ENCODE measurements at places on chromosomes 7 and 10. TPM values are rescaled to one million over a fixed set of nuclear protein-coding genes. Genes with fewer than 3 reads are reported as not detected.

Gene ACTL6B
- total RNA-seq = not detected

Gene GIMAP2
- not detected for total RNA-seq

Gene SDK1
- total RNA-seq = 0.27 TPM

Gene AOAH
- total RNA-seq = not detected

Gene TRIM4
- 26.6 TPM for total RNA-seq

Gene TET1
- total RNA-seq = 0.57 TPM

Gene DLX5
- not detected for total RNA-seq

Gene MRLN
- not detected for total RNA-seq

Gene TMEM270
- not detected for total RNA-seq

Gene ZNF25
- 1.9 TPM for total RNA-seq

Gene P4HA1
- total RNA-seq = 19.0 TPM

Gene TDRD1
- not detected for total RNA-seq

Gene CTAGE6
- not detected for total RNA-seq

Gene METTL27
- total RNA-seq = 11.5 TPM

Gene FOXP2
- total RNA-seq = not detected

Gene IPMK
- 3.2 TPM for total RNA-seq

Gene CD36
- 0.07 TPM for total RNA-seq

Gene POLR2J2
- 0.27 TPM for total RNA-seq

Gene H2BK1
- not detected for total RNA-seq

Gene GPR26
- not detected for total RNA-seq

Gene OR2A12
- total RNA-seq = not detected

Gene NEUROD6
- total RNA-seq = not detected

Gene MAD1L1
- 26.0 TPM for total RNA-seq

Gene TMEM176B
- total RNA-seq = 0.12 TPM

Gene FAM170B
- not detected for total RNA-seq

Gene STARD3NL
- 54.0 TPM for total RNA-seq

Gene CAMK2B
- 0.27 TPM for total RNA-seq

Gene XRCC2
- 5.4 TPM for total RNA-seq

Gene RSPH10B2
- total RNA-seq = 0.07 TPM

Gene AKR1E2
- total RNA-seq = 6.6 TPM

Gene ODAD2
- 0.13 TPM for total RNA-seq

Gene CPN1
- total RNA-seq = 0.24 TPM

Gene ACBD7
- 0.80 TPM for total RNA-seq

Gene SLC26A4
- 0.02 TPM for total RNA-seq

Gene MBL2
- total RNA-seq = not detected

Gene ZNF467
- 1.6 TPM for total RNA-seq

Gene AKR1C4
- total RNA-seq = 0.30 TPM

Gene CHAT
- not detected for total RNA-seq

Gene FERD3L
- total RNA-seq = not detected

Gene TSPAN33
- total RNA-seq = 6.0 TPM

Gene FKBP6
- not detected for total RNA-seq

Gene GRM8
- total RNA-seq = not detected

Gene SHOC2
- total RNA-seq = 17.5 TPM

Gene CCDC172
- not detected for total RNA-seq

Gene ARHGEF35
- total RNA-seq = 0.26 TPM

All from A549 treated with CORT108297 at 1 μM for 4 hours (cell line).